ENCODE measurements at places on chromosomes 2 and 18.

- peaks cover 24% of the 10 kb centered on the region for H3K4me1 ChIP-seq
- DNase-seq: no peak
- H3K36me3 ChIP-seq: no peaks in the 10 kb centered on the region
- H3K27me3 ChIP-seq: no peaks in the 10 kb centered on the region
- peak overlapping the region; percentile 72 for H3K27ac ChIP-seq
- H3K4me3 ChIP-seq: peak overlapping the region; percentile 7
These were observed 24.8 kb downstream of the GATA6 start for GRCh38 chr18:22194151-22194598.

GRCh38 chr2:113986762-113987290 lies 96.9 kb downstream of the ACTR3 start:
- no peak overlapping the region for H3K4me3 ChIP-seq
- no peaks in the 10 kb centered on the region for H3K36me3 ChIP-seq
- no peaks in the 10 kb centered on the region for H3K4me1 ChIP-seq
- no peak for DNase-seq

DNA sequence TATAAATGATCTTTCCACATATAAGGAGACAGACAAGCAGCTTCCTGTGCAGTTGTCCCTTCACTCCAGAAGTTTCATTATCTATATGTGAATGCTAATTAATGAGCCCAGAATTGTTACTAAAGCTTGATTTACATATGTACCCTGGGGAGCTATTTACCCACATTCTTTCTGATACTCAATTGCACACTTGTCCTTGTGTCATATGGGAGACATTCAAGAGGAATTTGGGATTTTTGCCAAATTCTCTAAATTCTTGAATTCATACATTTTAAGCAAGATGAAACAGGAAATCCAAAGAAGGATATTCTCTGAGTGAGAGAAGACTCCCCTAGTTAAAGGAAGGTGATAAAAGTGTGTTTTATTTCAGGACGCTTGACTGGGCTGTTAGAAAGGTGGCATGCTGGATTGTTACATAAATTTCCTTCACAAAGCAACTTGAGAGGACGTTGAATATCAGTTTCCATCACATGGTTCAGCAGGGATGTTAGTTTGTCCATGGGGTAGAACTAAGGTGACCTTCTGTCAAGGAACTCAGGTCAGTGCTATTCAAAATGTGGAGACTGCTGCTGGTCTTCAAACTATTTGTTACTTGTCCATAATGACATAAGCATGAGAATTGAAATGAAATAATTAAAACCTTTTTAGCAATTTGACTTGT lies 368.2 kb downstream of the IRS1 start:
- no peaks in the 10 kb centered on the region for H3K36me3 ChIP-seq
- H3K4me1 ChIP-seq: no peaks in the 10 kb centered on the region
- no peak overlapping the region for H3K27ac ChIP-seq

- peaks cover 10% of the 10 kb centered on the region for H3K4me1 ChIP-seq
- no peak overlapping the region for H3K27ac ChIP-seq
- no peaks in the 10 kb centered on the region for H3K36me3 ChIP-seq
- no peaks in the 10 kb centered on the region for H3K27me3 ChIP-seq
- H3K4me3 ChIP-seq: no peak overlapping the region
These were observed 3.4 kb upstream of the ATP9B start for GRCh38 chr18:79065802-79066201.

- H3K36me3 ChIP-seq: no peaks in the 10 kb centered on the region
- no peaks in the 10 kb centered on the region for H3K4me1 ChIP-seq
These were observed 143.6 kb downstream of the MBD2 start for GRCh38 chr18:54080858-54081257.

DNA sequence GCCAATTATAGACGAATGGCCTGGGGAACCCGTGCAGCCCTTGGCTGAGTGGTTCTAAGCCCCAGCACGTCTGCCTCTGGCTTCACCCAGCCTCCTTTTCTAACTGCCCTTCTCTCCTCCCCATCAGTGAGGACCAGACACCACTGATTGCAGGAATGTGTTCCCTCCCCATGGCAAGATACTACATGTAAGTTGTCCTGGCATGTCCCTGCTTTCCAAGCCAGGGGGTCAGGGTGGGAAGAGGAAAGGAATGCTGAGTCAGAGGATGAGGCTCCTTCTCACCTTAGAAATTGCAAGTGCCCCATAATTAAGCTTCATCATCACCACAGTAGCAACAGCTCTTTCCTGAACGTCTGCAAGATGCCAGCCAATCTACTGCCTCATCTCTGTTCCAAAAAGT lies 4.8 kb downstream of the IL1F10 start:
- no peaks in the 10 kb centered on the region for H3K36me3 ChIP-seq
- H3K4me3 ChIP-seq: no peak overlapping the region
- H3K4me1 ChIP-seq: no peaks in the 10 kb centered on the region
- H3K27me3 ChIP-seq: no peaks in the 10 kb centered on the region
- DNase-seq: no peak

GRCh38 chr2:112183327-112184025 lies 45.3 kb downstream of the FBLN7 start:
- no peak overlapping the region for H3K4me3 ChIP-seq
- no peaks in the 10 kb centered on the region for H3K4me1 ChIP-seq
- no peak for DNase-seq
- no peaks in the 10 kb centered on the region for H3K36me3 ChIP-seq
- H3K27me3 ChIP-seq: peaks cover 27% of the 10 kb centered on the region
- no peak overlapping the region for H3K27ac ChIP-seq

DNA sequence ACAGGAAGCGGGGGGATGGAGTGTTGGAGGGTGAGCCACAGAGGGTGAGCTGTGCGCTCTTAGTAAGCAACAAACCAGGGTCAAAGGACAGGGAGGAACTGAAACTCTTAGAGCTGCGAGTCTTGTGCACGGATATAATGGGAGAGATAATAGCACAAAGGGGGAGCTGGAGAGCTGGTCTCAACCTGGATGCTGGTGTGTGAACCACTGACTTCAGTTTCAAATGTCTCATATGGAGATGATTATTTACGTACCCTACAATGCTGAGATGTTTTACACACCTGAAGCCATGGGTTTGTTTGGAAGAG lies 35.9 kb downstream of the PTGR3 start:
- H3K36me3 ChIP-seq: no peaks in the 10 kb centered on the region
- H3K27me3 ChIP-seq: no peaks in the 10 kb centered on the region
- H3K27ac ChIP-seq: no peak overlapping the region

GRCh38 chr2:140205093-140205492 lies 1424.9 kb upstream of the NXPH2 start:
- no peaks in the 10 kb centered on the region for H3K27me3 ChIP-seq
- H3K4me3 ChIP-seq: no peak overlapping the region
- H3K36me3 ChIP-seq: no peaks in the 10 kb centered on the region

DNA sequence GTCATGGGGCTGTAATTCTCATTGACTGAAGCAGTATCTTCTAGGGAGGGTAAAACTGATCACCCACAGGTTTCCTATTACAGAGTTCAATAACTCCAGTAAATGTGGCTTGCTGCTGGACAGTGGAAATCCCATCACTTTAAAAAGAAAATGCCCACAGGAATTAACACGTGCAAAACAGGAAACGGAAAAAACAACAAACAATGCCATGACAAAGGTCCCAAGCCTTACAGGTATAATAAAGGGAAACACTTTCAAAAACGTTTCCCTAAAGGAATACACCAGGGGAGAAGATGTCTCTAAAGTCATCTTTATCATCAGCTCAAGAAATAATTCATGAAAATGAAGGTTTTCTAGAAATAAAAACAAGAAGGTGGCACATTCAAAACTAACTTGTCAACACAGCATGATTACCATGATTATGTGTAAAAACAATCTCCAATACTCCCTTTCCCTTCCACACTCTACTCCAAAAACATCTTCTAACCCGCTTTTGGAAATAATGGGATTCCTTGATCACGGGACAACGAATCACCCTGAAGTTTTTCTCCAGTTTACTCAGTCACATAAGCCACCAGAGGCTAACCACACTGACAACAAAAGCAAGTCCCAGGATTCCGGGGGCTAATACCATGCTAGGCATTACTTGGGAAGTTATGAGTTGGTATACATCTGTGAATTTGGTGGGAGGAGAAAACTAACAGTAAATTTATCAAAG lies 167.9 kb downstream of the TCF4 start:
- H3K27me3 ChIP-seq: no peaks in the 10 kb centered on the region
- H3K36me3 ChIP-seq: no peaks in the 10 kb centered on the region
- H3K27ac ChIP-seq: peak overlapping the region; percentile 71
- peaks cover 8% of the 10 kb centered on the region for H3K4me1 ChIP-seq
- DNase-seq: no peak

GRCh38 chr2:136823291-136823690 lies 57.9 kb downstream of the THSD7B start:
- no peak for DNase-seq
- no peak overlapping the region for H3K4me3 ChIP-seq
- no peak overlapping the region for H3K27ac ChIP-seq
- no peaks in the 10 kb centered on the region for H3K27me3 ChIP-seq

DNA sequence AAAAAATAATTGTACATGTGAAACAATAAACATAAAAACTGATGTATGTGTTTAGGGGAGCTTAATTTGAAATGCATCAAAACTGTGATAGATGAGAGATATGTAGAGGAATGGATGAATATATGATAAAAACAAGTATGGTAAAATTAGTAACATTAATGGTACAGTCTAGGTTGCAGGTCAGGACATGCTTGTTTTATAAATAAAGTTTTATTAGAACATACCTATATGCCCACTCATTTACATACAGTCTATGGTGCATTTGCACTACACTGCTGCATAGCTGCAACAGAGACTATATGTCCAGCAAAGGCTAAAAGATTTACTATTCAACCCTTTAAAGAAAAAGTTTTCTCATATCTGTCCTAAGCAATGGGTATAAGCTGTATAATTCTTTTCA lies 236.6 kb upstream of the CCDC68 start:
- no peak overlapping the region for H3K4me3 ChIP-seq
- no peaks in the 10 kb centered on the region for H3K36me3 ChIP-seq
- no peak for DNase-seq
- H3K4me1 ChIP-seq: no peaks in the 10 kb centered on the region

GRCh38 chr2:11542275-11542819 lies 8.5 kb downstream of the GREB1 start:
- H3K4me1 ChIP-seq: no peaks in the 10 kb centered on the region
- H3K4me3 ChIP-seq: no peak overlapping the region
- DNase-seq: no peak
- H3K27ac ChIP-seq: no peak overlapping the region
- H3K36me3 ChIP-seq: no peaks in the 10 kb centered on the region

GRCh38 chr2:173956454-173956853 lies 8.7 kb downstream of the SP3 start:
- no peak overlapping the region for H3K4me3 ChIP-seq
- no peaks in the 10 kb centered on the region for H3K27me3 ChIP-seq
- no peak for DNase-seq

DNA sequence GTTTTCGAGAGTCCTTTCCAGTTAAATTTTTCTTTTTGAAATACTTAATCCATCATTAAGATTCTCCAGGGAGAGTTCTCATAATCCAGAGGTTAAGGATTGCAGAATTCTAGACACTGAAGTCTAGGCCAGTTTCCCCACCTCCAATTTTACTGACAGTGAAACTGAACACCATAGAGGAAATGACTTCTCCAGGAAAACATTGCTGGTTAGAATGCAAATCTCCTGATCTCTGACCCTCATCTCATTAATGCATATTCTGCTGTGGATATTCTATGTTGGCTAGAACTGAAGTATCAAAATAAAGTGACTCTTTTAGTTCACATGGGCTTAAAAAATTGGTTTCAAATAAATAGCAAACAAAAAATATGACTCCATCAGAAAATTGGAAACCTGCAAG lies 105.8 kb upstream of the UGP2 start:
- peaks cover 5% of the 10 kb centered on the region for H3K4me1 ChIP-seq
- no peak for DNase-seq
- no peak overlapping the region for H3K4me3 ChIP-seq
- no peak overlapping the region for H3K27ac ChIP-seq
- no peaks in the 10 kb centered on the region for H3K27me3 ChIP-seq

- H3K4me3 ChIP-seq: no peak overlapping the region
- H3K36me3 ChIP-seq: no peaks in the 10 kb centered on the region
- H3K27me3 ChIP-seq: no peaks in the 10 kb centered on the region
- no peak for DNase-seq
- no peaks in the 10 kb centered on the region for H3K4me1 ChIP-seq
These were observed 329.7 kb upstream of the NRP2 start for GRCh38 chr2:205352593-205352992.

GRCh38 chr2:1227274-1227900 lies 185.9 kb upstream of the TPO start:
- no peaks in the 10 kb centered on the region for H3K4me1 ChIP-seq
- no peak overlapping the region for H3K27ac ChIP-seq
- H3K4me3 ChIP-seq: no peak overlapping the region
- no peaks in the 10 kb centered on the region for H3K36me3 ChIP-seq
- DNase-seq: no peak

- no peak overlapping the region for H3K4me3 ChIP-seq
- no peak for DNase-seq
- no peaks in the 10 kb centered on the region for H3K4me1 ChIP-seq
- H3K36me3 ChIP-seq: no peaks in the 10 kb centered on the region
These were observed 32.8 kb downstream of the RFX8 start for GRCh38 chr2:101442042-101442666.

GRCh38 chr2:210460322-210461227 lies 16.0 kb downstream of the LANCL1 start:
- H3K27ac ChIP-seq: no peak overlapping the region
- H3K36me3 ChIP-seq: peaks cover 82% of the 10 kb centered on the region
- H3K4me1 ChIP-seq: no peaks in the 10 kb centered on the region
- no peak for DNase-seq
- H3K4me3 ChIP-seq: no peak overlapping the region

DNA sequence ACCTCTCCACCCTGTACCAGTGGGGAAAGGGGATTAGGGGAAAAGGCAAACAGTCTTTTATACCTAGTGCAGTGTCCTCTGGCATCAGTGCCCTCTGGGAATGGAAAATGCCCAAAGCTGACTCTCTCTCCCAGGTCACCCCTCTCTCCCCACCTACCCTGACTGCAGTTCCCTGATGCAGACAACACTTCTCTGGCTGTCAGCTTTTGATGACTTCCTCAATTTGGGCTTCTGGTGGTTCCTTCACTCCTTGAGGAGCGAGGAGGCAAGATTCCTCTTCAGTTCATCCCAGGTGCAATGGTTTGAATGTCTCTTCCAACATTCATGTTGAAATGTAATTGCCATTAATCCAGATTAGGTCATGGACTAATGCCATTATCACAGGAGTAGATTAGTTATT lies 19.7 kb upstream of the PPM1B start:
- H3K4me3 ChIP-seq: no peak overlapping the region
- no peak for DNase-seq
- no peaks in the 10 kb centered on the region for H3K27me3 ChIP-seq
- no peaks in the 10 kb centered on the region for H3K4me1 ChIP-seq
- H3K27ac ChIP-seq: no peak overlapping the region

Measured in sigmoid colon (tissue), 7 donors.